ENCODE measurements at places on chromosomes 1 and 21.

DNA sequence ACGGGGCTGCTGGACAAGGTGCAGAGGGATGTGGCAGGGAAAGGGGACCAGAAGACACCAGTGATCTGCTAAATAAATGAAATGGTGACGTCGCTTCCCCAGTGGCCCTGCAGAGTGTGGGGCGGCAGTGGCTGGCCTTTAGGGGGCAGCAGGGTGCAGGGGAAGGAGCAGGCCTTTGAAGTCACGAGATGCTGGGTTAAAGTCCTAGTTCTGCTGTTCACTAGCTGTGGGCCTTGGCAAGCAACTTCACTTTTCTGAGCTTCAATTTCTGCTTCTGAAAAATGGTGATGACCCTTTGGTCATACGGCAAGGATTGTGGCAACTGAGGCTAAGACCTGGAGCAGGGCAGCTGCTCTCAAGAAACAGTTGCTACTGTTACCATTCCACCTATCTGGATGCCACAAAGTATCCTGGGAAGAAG is 9.2 kb upstream of the GALE start:
- no peak for DNase-seq

DNA sequence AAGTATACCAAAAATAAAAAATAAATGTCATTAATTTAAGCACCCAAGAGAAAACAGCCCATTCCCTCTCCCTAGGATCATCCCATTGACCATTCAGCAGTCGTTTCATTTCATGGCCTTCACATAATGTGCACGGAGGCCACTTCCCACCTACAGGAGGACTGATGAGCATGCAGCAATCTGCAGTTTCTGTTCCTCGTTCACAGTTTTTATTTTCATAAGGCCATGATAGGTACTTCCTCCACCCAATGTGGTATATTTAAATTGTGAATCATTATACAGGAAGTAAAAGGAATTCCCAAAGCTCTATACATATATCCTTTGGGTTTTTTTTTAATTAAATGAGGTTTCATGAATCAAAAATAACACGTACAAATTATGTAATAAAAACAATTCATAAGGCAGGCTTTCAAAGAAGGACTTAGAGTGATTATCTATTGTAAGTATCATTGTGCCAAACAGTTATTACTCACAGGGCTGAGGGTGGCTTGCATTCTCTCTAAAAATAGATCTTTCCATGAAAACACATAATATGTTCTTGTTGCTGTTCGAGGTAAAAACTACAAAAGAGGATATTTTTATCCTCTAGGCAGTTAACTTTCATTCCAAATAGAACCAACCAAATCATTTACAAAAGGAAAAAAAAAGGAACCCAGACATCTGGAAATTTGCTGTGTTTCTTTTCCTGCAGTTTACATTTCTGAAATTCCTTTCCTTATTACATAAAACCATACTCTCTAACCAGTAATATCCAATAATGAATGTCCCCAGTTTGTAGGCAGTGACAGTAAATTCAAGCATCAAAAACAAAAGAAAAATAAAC is 27.5 kb upstream of the SLC44A3 start:
- DNase-seq, result no peak

- peak; percentile 5 for DNase-seq
Measured at GRCh38 chr21:45255381-45256020, 32.2 kb downstream of the POFUT2 start.

DNA sequence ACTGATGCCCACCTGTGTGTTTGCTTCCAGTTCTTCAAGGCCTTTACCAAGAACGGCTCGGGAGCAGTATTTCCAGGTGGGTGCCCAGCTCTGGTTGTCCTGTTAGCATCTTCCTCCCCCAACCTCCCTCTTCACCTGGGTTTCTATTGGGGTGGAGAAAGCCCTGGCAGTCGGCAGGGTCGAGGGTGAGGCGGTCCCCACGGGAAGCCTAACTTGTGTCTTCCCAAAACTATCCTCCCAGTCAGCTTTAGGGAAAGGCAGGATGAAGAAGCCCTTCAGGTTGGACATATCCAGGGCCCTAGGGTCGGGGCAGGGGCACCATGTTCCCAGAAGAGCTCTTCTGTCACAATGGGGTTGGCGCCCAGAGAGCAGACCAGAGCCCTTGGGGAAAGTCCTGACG is 20.6 kb downstream of the QSOX1 start:
- no peak for DNase-seq

- no peak for DNase-seq
Measured at GRCh38 chr1:248739572-248740205, 15.9 kb downstream of the LYPD8 start.

DNA sequence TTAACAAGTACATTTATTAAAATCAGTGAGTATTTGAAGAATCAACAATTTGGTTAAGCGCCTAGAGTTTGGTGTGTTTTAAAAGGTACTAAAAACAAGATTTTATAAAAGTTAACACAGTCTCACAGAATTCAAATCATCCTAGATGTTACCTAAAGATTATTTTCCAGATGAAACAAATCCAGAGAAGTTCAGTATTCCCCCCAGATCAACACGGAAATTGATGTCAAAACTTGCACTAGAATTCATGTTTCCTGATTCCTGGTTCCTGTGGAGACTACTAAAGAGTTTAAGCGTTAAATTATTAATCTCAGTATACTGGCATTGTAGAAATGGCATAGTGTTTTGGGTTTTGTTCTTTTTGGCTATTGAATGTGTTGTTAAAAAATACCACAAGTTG is 1.4 kb downstream of the PTBP2 start:
- DNase-seq, result no peak

DNA sequence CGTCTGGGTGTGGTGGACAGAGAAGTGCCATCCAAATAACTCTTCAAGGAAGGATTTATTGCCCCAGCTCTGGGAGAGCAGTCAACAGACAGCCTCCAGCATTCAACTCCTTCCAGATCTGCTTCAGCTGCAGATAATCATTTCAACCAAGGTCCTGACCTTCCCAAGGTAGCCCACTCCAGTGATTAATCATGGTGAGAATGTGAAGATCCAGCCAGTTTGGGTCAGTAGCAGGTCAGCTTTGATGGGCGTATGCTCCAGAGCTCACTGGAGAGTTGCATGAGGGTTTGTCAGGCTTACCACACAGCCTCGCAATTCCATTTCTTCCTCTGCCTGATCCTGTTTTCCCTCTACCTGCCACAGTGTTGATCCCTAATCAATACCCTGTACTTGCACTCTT is 214.5 kb upstream of the ZRANB2 start:
- no peak for DNase-seq

GRCh38 chr1:1187938-1188337 is 14.3 kb downstream of the TTLL10 start:
- no peak for DNase-seq

DNA sequence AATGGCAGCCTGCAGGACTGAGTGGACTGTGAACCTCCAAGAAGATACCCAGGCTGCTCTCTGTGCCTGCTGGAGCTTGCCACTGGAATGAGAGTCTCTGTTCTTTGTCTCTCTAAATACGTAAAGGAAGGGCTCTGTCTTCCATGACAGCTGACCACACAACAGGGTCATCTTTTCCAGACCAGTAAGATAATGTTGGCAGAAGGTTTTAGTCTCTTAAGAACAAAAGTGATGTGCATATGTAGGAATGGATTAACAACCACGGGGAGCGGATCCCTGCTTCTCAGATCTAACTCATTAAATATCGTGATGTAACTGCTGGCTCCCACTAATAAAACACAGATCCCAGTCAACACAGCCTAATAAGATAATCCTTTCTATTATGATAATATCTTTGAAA is 67.5 kb downstream of the MAP10 start:
- DNase-seq, result no peak

- DNase-seq, result no peak
Measured at GRCh38 chr21:38821959-38822682, 16.4 kb downstream of the ETS2 start.

DNA sequence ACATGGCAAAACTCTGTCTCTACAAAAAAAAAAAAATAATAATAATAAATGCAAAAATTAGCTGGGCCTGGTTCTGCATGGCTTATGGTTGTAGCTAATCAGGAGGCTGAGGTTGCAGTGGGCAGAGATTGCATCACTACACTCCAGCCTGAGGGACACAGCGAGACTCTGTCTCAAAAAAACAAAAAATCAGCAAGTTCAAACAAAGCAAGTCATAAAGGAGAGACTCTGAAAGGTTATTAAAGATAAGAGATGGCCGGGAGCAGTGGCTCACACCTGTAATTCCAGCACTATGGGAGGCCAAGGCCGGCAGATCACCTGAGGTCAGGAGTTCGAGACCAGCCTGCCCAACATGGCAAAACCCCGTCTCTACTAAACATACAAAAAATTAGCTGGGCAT is 28.8 kb downstream of the COP1 start:
- no peak for DNase-seq

DNA sequence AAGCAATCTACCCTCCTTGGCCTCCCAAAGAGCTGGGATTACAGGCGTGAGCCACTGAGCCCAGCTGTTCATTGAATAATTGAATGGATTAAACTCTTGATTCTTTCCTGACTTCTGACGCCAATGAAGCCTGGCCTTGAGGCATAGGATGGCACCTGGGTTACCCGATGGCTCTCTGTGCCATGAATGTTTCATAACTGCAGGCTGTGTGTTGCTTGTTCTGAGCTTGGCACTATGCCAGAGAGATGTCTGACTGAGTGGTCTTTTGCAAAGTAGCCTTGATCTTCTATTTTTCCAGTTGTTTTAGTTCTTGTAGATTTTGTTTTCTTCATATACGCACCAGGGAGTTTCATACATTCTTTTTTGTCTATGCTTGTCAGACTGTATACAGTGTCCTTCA is 38.5 kb upstream of the AK4 start:
- DNase-seq, result no peak

GRCh38 chr1:147223740-147224615 is 1.2 kb downstream of the FMO5 start:
- DNase-seq, result no peak

GRCh38 chr1:151807131-151807530 is 1.9 kb upstream of the LINGO4 start:
- no peak for DNase-seq

DNA sequence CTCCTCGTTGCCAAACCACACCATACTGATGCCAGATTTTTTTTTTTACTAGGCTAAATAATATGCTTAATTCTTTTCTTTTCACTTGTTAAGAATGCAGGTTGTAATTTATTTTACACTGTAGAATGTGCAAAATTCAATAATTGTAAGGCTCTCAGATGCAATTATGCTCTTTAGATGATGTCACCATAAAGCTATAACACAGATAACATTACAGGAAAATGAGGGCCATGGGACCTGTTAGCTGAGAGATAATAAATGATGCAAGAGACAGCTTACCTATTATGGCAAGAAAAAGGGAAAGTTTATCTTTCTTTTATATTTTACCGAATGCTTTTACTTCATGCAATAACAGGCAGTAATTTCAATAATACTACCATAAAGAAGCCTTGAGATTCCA is 35.4 kb downstream of the CHRM3 start:
- no peak for DNase-seq

DNA sequence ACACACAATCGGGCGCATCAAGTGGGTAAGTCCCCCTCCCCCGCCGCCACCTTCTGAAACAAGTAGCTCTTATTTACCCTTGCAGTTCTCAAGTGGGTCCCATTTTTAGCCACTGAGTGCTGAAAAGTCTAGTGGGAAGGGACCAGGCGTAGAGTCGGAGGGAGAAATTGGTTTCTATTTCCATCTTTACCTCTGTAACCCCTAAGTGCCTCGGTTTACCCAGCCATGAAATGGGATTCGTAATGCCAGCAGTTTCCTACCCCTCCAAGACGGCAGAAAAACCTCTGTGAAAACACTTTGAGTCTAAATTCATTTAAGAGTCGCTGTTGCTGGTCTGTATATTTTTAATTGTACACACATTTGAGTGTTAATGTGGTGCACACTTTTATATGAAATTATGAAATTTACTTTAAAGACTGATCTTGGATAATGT is 928 bp downstream of the TLCD4 start:
- DNase-seq, result no peak

- DNase-seq, result no peak
Measured at GRCh38 chr1:2151911-2152310, 42.7 kb downstream of the FAAP20 start.

- DNase-seq, result no peak
Measured at GRCh38 chr1:113747376-113747775, 11.9 kb downstream of the PHTF1 start.

GRCh38 chr1:203711251-203712007 is 53.6 kb upstream of the LAX1 start:
- no peak for DNase-seq

DNA sequence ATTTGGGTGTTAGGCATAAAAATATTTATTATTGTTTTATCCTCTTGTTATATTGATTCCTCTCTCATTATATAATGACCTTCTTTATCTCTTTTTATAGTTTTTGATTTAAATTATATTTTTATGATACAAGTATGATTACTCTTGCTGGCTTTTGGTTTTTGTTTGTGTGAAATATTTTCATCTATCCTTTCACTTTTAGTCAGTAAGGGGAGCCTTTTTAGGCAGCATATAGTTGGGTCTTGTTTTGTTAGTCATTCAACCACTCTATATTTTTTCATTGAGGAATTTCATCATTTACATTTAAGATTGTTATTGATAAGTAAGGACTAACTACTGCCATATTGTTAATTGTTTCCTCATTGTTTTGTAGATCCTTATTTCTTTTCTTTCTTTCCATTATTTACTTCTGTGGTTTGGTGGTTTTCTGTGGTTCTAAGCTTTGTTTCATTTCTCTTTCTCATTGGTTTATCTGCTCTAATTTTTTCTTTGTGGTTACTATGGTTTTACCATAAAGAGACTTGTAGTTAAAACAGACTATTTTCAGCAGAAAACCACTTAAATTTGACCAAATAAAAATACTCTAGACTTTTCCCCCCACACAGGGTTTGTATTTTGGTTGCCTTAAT is 593.1 kb downstream of the NUF2 start:
- DNase-seq, result no peak

DNA sequence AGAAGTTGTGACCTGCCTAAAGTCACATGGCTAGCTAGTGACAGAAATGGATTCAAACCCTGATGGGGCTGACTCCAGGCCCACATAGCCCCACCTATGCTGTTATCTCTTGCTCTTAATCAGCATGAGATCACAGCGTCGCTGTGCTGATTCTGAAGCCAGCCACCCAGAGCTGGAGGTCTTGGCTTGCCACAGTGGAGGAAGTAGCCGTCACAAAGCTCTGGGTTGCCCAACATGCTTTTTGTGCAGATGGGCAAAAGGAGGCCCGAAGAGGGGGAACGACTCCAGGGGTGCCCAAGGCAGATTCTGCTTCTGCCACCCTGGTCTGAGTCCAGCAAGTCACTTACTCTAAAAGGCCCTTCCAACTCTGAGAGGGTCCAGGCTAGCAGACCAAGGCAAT is 14.7 kb upstream of the MFSD2A start:
- no peak for DNase-seq

DNA sequence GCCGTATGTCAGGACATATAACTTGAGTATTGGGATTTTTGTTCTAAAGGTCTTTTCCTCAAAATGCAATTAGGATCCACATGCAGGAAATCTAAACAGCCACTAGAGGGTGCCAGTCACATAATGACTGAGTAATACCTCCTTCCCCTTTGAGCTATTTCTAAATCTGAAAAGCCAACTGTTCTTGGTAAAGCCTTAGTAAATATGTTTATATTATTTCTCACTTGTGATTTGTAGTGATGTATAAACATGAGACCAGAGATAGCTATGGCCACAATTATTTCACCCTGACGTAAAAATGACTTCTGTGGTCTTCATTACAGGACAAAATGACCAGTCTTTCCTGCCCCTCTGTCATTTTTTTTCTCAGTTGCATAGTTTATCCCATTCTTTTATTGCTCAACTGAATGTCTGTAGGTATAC is 41.0 kb upstream of the DR1 start:
- DNase-seq, result no peak

Data from keratinocyte (primary cell).